ENCODE measurements at places on chromosomes 2 and 18.

DNA sequence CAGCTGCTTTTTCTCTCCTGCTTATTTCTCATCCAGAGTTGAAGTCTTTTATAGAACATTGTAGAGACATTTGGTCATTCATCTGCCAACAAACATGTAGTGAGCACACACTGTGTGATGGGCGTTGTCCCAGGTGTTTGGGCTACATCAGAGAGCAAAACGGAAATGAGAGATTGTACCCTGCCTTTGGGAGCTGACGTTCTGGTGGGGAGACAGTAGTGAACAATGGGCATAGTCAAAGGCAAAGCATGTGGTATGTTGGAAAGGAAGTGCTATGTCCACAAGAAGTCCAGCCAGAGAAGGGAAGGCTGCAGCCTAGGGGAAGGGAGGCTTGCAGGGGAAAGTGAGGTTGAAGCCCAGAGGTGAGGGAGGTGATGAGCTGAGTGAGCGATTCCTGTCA, 78.1 kb downstream of the PIEZO2 start:
- DNase-seq: no peak

- no peak for DNase-seq
Measured at GRCh38 chr2:128641421-128642080, 322.9 kb upstream of the HS6ST1 start.

GRCh38 chr2:235141411-235142128, 189.8 kb downstream of the SH3BP4 start:
- DNase-seq: no peak

DNA sequence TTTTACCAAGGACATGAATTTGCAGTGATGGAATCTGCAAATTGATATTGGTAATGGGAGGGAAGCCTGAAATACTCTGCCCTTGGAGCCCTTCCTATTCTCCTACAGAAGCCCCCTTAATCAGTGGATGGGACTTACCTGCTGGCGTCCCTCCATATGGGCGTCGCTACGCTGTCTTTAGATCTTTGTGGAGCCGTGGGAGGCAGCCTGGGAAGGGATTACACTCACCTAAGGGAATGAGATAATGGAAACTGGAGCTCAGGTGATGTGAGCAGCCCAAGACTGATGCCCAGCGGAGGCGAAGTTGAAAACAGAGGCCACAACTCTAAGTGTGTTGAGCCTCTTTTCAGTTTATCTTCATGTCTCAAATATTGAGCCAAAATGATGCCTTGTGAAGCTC, 306.6 kb downstream of the MYCN start:
- no peak for DNase-seq

DNA sequence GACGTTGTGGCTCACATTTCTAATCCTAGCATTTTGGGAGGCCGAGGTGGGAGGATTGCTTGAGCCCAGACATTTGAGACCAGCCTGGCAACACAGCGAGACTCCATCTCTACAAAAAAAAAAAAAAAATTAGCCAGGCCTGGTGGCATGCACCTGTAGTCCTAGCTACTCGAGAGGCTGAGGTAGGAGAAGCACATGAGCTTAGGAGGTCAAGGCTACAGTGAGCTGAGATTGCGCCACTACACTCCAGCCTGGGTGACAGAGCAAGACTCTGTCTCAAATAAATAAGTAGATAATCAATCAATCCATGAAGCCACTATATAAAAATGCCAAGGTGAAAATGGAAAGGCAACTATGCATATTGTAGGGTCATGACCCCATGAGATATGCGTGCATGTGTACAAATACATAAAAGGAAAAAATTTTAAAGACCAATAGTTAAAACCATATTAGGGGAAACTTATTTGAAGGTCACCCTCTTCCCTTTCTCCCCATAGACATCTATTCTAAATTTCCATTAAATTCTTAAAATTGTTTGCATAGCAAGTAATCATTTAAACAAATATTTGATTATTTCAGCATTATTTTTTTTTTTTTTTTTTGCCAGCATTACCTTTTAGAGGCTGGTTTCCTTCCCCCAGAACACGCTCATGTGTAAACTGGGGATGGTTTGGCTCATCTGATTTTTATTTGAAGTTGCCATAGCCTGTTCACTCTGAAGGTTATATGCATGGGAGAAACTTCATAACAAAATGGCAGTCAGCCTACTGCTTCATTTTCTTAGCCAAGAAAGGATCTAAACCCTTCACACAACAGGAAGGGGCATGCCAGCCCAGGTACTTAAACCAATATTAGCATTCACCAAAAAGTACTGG, 37.3 kb upstream of the TMEM247 start:
- DNase-seq: no peak

DNA sequence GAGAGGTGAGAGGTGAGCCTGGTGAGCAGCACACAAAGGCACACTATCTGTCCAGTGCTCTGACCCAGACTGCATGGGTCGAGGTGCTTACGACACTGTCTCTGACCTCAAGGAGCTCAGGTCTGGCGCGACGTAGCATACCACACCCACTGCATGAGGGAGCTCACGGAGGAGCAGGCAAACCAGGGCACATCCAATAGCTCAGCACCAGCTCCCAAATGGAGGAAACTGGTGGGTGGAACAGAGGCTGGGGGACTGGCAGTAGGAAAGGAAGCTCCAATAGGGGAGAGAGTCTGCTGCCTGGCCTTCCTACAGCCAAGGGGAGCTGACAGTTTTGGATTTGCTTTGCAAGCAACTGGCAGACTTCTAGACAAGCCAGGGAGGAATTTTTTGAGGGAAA, 36.3 kb downstream of the CELF4 start:
- DNase-seq: no peak

DNA sequence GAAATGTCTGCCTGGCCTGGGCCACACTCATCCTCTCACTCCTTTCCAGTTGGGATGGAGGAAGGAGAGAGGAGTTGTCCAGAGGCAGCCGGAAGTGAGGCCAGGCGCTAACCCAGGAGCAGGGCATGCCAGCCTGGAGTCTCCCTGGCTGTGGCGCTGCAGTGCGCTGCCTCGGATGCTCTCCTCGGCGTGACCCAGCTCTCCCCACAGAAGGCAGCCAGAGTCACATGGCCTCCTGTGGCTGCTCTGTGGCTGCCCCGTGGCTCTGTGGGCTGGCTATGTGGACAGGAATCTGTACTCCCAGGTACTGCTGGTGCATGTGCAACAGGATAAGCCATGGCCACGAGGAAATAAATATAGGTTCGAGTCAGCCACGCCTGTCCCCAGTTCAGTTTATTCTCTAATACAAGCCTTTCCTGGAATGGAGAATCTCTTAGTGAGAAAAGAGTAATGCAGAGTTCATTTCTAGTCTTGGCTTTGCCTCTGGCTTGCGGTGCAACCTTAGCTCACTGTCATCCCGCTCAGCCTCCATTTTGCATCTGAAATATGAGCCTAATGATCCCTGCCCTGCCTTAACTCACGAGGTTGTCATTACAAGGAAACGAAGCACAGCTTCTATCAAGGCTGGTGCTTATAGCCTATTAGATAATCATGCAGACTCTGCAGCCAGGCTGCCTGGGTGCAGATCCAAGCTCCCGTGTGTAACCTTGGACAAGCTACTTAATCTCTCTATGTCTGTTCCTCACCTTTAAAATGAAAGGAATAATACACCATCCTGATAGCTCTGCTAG, 106.3 kb downstream of the ANTXR1 start:
- no peak for DNase-seq

DNA sequence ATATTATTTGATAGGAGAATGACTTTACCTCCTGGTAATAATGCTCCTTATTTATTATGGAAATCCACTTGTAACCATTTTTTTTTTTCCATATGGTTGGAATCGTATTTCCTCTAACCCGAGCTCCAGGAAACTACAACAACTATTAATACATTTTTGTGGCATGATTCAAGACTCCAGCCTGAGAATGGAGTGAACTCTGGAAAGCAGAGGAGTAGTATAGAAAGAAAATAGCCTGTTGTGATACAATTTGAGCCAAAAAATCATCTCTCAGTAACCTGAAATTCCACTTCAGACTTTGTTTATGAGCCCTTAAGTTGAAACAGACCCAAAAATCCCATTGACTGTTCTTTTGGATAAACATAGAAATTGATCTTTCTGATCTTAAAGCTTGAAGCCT, 921.1 kb downstream of the SOCS6 start:
- DNase-seq: no peak

Data from skin of body (tissue), 3 donors.